ENCODE measurements at places on chromosomes 4 and X. TPM values are rescaled to one million over a fixed set of nuclear protein-coding genes. Genes with fewer than 3 reads are reported as not detected.

DNA sequence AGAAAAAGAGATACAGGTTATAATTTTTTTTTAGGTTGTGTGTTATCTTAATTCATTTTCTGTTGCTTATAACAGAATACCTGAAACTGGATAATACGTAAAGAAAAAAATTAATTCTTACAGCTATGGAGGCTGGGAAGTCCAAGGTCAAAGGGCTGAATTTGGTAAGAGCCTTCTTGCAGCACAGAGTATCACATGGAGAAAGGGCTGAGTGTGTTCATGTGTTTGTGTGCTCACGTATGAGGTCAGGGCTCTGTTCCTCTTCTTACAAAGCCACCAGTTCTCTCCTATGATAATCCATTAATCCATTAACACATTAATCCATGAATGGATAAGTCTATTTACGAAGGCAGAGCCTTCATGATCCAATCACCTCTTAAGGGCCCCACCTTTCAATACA, 8.6 kb upstream of the RAB28 start:
- no peaks in the 10 kb centered on the region for H3K27me3 ChIP-seq
- H3K4me1 ChIP-seq = no peaks in the 10 kb centered on the region
- no peak for DNase-seq
- H3K27ac ChIP-seq = no peak overlapping the region

Gene PCSK1N
- total RNA-seq = 0.17 TPM

GRCh38 chr4:70783096-70783495, 56.6 kb downstream of the GRSF1 start:
- H3K27ac ChIP-seq = no peak overlapping the region
- peaks cover 5% of the 10 kb centered on the region for H3K36me3 ChIP-seq
- H3K4me3 ChIP-seq = no peak overlapping the region
- peak; percentile 41 for DNase-seq
- no peaks in the 10 kb centered on the region for H3K4me1 ChIP-seq
- H3K27me3 ChIP-seq = no peaks in the 10 kb centered on the region

DNA sequence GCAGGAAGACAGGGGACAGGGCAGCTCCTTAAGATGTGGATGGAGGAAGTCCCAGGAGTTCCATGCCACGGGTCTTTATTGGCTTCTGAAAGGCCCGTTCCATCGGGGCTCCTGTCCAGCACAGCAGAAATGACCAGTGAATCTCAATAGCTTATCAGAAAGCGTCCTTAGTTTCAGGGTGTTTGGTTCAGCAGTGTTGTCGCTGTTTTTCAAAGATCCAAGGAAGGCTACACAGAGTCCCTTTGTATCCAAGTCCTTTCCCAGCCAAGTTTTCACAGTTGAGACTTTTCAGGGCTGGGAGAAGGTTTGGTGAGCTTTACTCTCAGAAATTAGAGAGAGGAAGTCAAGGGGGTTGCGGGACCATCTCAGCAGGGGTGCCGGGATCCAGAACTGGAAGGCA, 5.0 kb upstream of the ZCCHC4 start:
- peak; percentile 10 for DNase-seq
- H3K27me3 ChIP-seq = no peaks in the 10 kb centered on the region
- peaks cover 7% of the 10 kb centered on the region for H3K4me1 ChIP-seq
- H3K4me3 ChIP-seq = no peak overlapping the region
- H3K36me3 ChIP-seq = no peaks in the 10 kb centered on the region

DNA sequence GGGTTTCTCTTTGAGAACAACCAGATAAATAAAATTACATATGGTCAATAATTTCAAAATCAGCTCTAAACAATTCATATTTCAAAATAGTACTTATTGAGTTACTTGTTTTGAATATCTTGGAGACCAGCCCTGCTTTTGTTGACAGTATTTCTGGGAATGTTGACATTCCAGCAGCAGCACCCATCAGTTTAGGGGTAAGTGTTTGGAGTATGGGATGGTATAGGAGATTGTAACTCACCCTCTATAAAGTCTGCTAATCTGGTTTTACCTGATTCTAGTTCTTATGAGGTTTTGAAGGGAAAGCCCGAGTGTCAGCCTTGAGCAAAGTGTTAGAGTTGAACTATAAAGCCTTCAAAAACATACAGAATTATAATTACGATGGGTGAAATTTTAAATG, 139.2 kb upstream of the ANKRD50 start:
- no peaks in the 10 kb centered on the region for H3K4me1 ChIP-seq
- H3K27ac ChIP-seq = no peak overlapping the region
- DNase-seq = no peak
- no peaks in the 10 kb centered on the region for H3K36me3 ChIP-seq
- H3K27me3 ChIP-seq = no peaks in the 10 kb centered on the region

Gene ZRSR2
- total RNA-seq = 6.6 TPM

GRCh38 chr4:11548597-11549082, 119.9 kb upstream of the HS3ST1 start:
- no peak overlapping the region for H3K4me3 ChIP-seq
- no peaks in the 10 kb centered on the region for H3K36me3 ChIP-seq
- no peaks in the 10 kb centered on the region for H3K4me1 ChIP-seq
- no peak for DNase-seq
- H3K27me3 ChIP-seq = no peaks in the 10 kb centered on the region

GRCh38 chrX:102832661-102833060, 104.4 kb upstream of the RAB40AL start:
- peaks cover 2% of the 10 kb centered on the region for H3K4me1 ChIP-seq
- H3K27ac ChIP-seq = peak overlapping the region; percentile 80
- peak; percentile 43 for DNase-seq
- no peak overlapping the region for H3K4me3 ChIP-seq
- no peaks in the 10 kb centered on the region for H3K27me3 ChIP-seq
- H3K36me3 ChIP-seq = no peaks in the 10 kb centered on the region
